SK-N-DZ (cell line): ENCODE measurements at places on chromosomes 6 and 20.

DNA sequence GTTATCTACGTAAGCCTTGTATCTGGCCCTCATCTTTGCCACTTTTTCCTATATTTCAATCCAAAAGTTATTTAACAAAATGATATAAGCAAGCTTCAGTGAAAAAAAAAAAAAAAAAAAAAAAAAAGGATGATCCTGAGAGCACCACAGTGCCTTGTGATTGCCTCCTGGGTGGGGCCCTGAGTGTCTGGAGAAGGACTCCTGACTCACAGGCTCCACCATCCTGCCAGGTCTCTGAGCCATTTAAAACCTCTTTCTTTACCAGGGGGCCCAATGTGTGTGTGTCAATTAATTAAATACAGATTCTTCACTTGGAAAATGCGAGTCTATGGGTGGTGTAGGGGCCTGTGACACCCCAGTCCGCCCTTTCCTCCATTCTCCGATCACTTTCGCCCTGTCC is 105.2 kb downstream of the SMOC2 start:
- DNase-seq: no peak

DNA sequence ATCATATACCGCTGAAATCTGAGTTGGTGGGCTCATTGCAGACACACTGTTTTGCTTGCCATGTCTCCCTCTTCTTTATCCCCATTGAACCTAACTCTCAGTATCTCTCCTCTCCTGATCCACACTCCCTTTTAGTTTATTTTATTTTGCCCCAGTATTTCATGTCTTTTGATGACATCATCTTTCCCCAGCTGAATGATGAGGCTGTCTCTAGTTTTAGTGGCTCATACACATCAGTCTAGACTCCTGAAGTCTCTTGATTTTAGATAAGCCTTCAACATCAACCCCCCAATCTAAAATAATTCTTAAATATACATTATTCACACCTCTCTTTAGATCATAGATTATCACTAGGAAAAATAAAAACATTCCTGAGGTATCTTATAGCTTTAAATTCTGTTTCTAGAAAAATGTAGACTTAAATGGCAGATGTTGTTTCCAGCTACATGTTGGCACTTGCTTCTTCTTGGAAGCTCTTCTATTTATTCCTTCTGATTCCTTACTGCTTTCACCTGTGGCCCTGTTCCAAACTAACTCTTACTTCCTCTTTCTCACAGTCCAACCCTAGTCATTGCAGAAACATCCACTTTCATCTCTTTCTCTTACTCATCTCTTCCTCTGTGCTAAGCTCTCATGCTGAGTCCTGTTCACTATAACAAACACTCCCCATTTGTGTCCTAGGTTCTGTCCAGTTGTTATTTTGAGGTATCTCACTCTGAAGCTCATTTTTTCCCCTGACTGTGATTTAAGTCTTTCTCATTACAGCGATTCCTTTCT is 191.9 kb upstream of the SLC35B3 start:
- no peak for DNase-seq

DNA sequence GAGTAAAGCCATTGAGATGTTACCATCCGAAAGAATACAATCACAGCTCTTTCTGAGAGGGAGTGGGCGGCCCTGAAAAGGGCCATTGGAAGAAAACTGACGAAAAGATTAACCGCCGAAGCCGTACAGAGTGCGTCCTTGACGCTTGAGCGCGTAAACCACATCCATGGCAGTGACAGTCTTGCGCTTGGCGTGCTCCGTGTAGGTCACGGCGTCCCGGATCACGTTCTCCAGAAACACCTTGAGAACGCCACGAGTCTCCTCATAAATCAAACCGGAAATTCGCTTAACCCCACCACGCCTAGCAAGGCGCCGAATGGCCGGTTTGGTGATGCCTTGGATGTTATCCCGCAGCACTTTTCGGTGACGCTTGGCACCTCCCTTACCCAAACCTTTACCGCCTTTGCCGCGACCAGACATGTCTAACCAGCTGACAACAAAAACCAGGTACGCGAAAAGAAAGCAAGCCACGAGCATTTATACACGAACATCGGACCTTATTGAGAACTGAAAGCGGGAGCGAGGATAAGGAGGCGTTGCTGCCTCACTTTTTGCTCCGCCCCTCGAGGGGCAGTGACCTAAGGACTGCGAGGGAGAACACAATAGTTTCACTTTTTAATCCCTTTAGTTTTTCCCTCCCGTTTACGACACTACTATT is 60.3 kb upstream of the HFE start:
- peak; percentile 96 for DNase-seq

- DNase-seq: no peak
These were observed 161.7 kb downstream of the ISM1 start for GRCh38 chr20:13382786-13383185.

- no peak for DNase-seq
These were observed 38.8 kb downstream of the METTL24 start for GRCh38 chr6:110319381-110319780.

GRCh38 chr6:4522453-4522852 is 253.8 kb upstream of the CDYL start:
- DNase-seq: no peak

DNA sequence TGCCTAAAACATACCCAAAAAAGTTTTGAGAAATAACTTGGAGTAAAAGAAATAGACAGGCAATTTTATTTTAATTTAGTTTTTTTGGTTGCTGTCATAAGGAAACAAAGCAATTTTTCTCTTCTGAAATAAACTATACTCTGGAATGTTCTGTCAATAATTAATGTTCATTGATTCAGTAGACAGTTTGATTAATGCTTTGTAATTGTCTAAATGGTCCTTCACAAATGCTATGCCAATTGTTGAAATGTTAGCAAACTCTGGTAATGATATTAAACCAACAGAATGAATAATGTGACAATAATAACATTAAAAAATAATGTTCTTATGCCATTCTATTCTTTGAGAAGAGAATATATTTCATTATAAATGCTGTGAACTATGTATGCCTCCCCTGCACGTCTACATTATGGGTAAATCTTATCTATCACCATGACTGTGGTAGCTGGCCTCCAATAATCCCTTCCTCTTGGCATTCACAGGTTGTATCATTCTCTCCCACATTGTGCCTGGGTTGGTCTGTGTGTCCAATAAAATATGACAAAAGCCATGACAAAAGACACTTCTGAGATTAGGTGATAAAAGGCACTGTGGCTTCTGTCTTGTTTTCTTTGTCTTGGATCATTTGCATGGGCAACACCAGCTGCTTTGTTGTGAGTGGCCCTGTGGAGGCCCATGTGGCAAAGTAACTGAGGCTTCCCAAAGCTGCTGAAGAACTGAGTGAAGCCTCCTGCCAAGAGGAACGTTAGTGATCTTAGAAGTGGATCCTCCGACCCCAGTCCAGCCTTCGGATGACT is 25.1 kb downstream of the IL20RA start:
- peak; percentile 96 for DNase-seq

DNA sequence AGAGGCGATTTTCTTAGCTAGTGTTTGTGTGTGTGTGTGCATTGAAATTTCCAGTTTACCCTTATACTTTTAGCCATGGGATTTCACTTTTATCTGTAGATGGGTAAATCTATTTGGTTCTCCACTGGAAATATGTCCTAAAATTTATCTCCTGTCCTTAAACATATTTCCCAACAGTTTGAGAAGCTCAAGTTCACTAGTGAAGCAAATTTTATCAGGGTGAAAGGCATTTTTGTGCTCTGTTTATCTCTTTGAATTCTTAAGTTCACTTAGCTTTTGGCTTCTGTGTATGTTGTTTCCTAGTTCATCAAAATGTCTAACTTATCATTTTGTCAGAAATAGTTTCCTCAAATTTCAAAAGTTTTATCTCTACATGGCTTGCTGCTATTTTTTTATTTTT is 561.6 kb downstream of the PHF3 start:
- DNase-seq: no peak

DNA sequence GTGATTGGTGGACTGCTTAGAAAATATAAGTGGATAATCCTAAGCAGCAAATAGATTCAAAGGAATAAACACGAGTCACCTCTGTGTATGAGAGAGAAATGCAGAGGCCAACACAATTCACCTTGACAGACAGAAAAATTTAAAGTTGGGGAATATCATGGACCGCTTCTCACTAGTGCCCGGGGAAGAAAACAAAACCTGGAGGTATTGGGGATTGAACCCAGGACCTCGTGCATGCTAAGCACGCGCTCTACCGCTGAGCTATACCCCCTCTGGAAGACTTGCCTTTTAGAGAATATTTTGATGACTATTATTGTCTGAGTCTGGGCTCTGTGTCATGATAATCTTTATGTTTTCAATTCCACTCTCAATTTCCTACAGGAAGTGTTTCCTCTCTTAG is 111.9 kb downstream of the TRIM27 start:
- DNase-seq: no peak

DNA sequence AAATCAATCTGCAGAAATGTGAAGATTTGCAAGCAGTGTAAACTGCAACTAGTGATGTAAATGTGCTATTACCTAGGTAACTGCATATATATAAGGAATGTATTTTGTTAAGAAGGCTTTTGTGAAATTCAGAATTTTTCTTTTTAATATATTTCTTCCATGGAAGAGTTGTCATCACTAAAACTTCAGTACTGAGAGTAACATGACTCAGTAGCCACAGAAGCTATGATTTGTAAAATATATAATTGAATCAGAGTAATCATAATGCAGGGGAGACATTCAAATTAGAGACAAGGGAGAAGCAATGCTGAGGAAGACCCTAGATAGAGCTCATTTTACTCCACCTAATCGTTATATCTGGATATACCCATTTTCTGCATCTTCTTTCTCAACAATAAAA is 141.7 kb downstream of the ADGRG6 start:
- DNase-seq: no peak

DNA sequence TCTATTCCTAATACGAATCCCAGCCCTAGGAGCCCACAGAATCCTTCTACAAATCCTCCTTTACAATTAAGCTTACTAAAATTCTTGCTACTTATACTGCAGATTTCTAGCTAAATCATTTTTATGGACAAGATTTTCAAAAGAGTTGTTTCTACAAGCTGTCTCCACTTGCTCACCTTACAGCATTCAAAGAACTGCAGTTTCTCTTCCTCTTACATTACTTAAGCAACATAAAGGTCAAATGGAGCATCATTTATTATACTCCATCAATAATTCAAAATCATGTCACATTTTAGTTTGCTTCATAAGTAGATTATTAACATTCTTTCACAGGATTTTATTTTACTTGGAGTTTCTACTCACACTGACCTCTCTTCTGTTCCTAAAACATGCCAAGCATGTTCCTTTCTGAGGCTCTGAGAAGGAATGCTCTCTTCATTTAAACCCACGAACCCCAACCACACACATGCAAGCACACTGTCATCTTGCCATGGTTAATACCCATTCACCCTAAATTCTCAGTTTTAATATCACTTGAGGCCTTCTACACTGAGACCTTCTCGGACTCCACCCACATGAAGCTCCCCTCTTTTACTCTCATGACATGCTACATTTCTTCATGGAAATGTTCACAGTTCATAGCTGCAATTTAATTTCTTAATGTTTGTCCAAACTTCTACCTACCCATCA is 388.2 kb downstream of the TBC1D32 start:
- DNase-seq: no peak

GRCh38 chr20:36344517-36345132 is 38.5 kb downstream of the DLGAP4 start:
- no peak for DNase-seq

- peak; percentile 8 for DNase-seq
These were observed 1.1 kb upstream of the KLHL32 start for GRCh38 chr6:96923400-96923799.

GRCh38 chr6:40623932-40624331 is 36.8 kb upstream of the LRFN2 start:
- no peak for DNase-seq
